Left lung (tissue), 14 donors: ENCODE measurements at places on chromosomes 7 and 10. TPM values are rescaled to one million over a fixed set of nuclear protein-coding genes. Genes with fewer than 3 reads are reported as not detected.

The ITGA8 gene
- polyA plus RNA-seq: 83.3 TPM

GRCh38 chr7:51017576-51018535, 235.2 kb upstream of the GRB10 start:
- DNase-seq: no peak

DNA sequence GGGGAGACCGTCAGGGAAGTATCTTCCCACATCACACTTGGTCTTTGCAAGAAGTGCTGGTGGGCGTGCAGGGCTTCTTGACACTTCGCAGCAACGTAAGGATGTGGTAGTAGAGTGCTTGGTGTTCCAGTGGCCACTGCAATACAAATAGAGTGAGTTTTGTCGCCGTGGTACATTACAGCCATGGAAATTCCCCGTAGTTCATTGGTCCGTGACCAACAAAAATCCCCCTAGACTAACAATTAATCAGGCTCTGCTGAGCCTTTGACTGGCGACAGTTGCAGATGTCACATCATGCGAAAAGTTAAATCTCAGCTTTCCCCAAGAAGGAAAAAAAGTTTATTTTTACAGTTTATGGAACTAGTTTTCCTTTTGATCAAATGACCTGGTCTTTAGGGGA, 134.7 kb downstream of the MGMT start:
- no peak for DNase-seq

GRCh38 chr7:132919771-132920170, 162.1 kb downstream of the CHCHD3 start:
- no peak for DNase-seq

The CRYGN gene
- polyA plus RNA-seq: 0.56 TPM

The AIMP2 gene
- 15.6 TPM for polyA plus RNA-seq

DNA sequence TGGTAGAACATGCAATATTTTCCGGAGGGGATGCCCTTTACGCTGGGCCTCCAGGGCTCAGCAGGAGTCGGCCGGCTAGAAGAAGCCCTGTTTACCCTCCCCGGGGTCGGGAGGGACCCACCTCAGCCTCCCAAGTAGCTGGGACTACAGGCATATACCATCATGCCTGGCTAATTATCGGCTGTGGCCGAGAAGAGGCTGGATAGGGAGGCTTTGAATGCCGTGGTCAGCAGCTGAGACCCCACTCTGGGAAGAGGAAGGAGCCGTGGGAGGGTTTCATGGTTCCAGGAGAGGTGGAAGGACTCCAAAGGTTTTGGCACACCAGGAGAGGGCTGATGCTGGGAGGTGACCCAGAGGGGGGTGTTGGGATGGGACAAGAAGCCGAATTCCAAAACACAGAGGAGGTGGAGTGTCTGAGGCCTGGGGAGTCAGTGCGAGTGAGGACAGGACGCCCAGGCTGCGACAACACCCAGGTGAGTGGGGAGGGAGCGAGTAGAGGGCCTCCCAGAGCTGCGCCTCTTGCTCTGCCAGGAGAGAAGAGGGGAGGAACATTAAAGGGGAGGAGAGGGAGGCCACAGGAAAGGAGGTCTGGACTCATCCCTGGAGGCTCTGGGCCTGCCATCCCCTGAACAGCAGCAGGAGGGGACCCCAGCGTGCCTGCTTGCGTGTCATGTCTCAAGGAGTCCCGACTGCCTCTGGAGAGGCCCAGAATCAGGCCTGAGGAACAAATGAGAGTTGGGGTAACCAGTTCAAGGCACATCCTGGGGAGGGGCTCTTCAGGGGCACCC, 19.6 kb downstream of the GRID2IP start:
- no peak for DNase-seq
